Activated T-helper 2 cell treated with anti-CD3 and anti-CD28 coated beads, Interferon-gamma antibody, Interleukin-2, Interleukin-4, amounts not matched to agents 10 μg/mL and 5 μg/mL and 100 μg/mL, durations not matched to agents 14 hours and 24 hours and 36 hours (primary cell): ENCODE measurements at places on chromosomes 6 and 20. TPM values are rescaled to one million over a fixed set of nuclear protein-coding genes. Genes with fewer than 3 reads are reported as not detected.

The ID4 gene
- total RNA-seq, result not detected in 2 replicates

The AGER gene
- 18.5 and 20.9 TPM in 2 replicates for total RNA-seq

The RIPOR3 gene
- not detected in 2 replicates for total RNA-seq

The ADGRF1 gene
- total RNA-seq, result not detected in 2 replicates

DNA sequence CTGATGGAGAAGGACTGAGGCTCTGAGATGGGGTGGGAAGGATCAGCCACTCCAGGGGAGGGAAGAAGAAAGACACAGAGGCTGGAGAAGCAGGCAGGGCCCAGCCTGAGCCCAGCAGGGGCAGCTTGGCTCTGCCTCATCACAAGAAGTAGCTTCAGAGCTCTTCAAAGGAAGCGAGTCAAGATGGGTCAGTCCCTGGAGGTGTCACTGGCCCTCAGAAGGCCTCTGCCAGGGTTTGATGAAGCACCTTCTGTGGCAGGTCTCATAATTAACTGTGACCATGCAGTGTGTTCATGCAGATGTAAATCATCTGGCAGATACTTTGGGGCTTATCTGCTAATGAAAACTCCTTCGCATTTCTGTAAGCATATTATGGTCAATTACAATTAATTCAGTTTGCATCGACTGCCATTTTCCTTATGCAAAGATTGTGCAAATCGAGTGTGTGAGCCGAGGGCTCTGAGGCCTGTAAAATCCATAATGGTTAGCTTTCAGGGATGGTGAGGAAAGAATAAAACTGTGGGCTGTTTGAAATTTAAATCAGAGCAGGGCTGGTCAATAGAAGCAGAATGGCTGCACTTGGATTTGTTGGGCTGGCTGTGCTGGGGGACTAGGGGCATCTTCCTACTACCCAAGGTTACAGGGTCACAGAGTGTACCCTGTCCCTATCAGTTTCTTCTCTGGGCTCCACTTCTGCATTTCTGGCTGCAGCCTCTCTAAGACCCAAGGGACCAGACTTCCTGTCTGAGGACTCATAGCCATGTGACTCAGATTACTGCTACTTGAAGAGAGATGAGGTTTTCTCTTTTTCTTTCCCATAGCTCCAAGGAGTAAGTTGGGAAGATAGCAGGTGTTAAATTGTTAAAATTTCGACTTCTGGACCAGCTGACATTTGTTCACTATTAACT is 376.6 kb downstream of the DHX35 start:
- no peaks in the 10 kb centered on the region for H3K4me1 ChIP-seq
- no peaks in the 10 kb centered on the region for H3K27me3 ChIP-seq
- no peak for DNase-seq
- no peaks in the 10 kb centered on the region for H3K36me3 ChIP-seq
- H3K27ac ChIP-seq, result no peak overlapping the region

DNA sequence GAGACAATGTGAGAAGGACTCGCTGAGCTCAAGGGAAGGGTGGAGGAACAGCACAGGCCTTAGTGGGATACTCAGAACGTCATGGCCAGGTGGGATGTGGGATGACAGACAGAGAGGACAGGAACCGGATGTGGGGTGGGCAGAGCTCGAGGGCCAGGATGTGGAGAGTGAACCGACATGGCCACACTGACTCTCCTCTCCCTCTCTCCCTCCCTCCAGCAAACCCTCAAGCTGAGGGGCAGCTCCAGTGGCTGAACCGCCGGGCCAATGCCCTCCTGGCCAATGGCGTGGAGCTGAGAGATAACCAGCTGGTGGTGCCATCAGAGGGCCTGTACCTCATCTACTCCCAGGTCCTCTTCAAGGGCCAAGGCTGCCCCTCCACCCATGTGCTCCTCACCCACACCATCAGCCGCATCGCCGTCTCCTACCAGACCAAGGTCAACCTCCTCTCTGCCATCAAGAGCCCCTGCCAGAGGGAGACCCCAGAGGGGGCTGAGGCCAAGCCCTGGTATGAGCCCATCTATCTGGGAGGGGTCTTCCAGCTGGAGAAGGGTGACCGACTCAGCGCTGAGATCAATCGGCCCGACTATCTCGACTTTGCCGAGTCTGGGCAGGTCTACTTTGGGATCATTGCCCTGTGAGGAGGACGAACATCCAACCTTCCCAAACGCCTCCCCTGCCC is 1.7 kb downstream of the TNF start:
- peak; percentile 54 for DNase-seq
- peak overlapping the region; percentile 95 for H3K27ac ChIP-seq
- peaks cover 64% of the 10 kb centered on the region for H3K36me3 ChIP-seq
- peak overlapping the region; percentile 92 for H3K4me3 ChIP-seq
- H3K4me1 ChIP-seq, result peaks cover 75% of the 10 kb centered on the region

DNA sequence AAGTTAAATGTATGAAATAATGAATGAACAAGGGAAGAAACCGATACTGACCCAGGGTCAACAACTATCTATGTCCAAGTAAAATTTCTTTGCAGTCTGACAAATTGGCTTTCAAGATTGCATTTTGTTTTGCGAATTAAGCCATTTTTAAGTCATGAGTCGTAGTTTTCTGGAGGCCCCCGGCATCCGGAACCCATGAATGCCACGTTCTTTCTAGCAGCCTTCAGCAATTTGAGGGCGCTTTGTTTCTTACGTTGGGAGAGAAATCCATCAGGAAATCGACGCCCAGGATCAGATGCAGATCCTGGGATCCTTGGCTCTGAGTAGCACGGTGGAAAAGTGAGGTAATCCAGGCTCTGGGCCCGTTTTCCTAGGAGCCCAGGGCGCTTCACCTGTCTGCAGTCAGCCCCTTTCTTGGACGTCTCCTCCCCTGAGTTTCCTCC is 309 bp upstream of the ABRACL start:
- peaks cover 6% of the 10 kb centered on the region for H3K36me3 ChIP-seq
- DNase-seq, result no peak
- peak overlapping the region; percentile 89 for H3K27ac ChIP-seq
- H3K4me3 ChIP-seq, result peak overlapping the region; percentile 93

- no peak for DNase-seq
- no peaks in the 10 kb centered on the region for H3K36me3 ChIP-seq
- H3K27ac ChIP-seq, result no peak overlapping the region
- no peaks in the 10 kb centered on the region for H3K4me1 ChIP-seq
- H3K27me3 ChIP-seq, result no peaks in the 10 kb centered on the region
Observed at GRCh38 chr6:142002825-142003405, 129.8 kb upstream of the GJE1 start.

DNA sequence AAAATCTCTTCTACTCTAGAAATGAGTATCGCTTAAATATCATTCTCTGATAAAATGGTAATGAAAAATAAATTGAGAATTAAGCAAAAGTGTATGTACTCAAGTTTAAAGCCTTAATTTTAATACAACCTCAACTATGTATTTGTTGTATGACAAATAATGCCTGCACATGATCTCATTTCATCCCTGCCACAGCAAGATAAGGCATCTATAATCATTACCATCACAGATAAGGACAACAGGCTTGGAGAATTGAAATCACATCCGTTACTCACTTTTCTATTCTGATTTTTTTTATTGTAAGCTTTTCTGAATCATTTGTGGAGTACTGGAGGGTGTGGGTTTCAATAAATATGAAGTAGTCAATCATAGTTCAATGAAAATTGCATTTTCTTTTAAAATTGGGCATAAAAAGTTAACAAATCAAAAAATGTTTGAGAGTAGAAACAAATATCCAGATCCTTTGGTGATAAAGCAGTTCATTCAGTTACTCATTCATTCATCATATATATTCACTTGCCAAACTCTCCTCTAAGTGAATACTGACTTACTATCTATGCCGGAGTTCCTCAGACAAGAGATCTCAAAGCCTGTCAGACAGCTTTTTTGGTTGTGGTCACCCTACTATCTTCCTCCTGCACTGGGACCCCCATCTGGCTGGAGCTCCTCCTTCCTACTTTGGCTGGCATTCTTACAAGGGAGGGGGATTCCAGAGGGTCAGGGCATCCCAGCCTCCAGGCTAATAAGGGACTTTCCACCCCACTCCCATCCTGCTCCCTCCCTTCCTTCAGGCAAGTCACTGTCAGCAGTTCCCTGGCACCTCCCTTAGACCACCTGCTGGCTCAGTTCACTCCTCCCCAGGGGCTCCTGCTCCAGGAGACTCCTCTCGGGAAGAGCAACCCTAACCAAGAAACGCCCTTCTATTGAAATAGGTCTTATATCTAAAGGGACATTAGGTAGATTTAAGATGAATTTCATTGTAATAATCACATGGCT is 118.6 kb downstream of the OGFRL1 start:
- H3K36me3 ChIP-seq, result no peaks in the 10 kb centered on the region
- H3K27ac ChIP-seq, result no peak overlapping the region
- H3K4me3 ChIP-seq, result no peak overlapping the region
- H3K27me3 ChIP-seq, result peaks cover 18% of the 10 kb centered on the region
- DNase-seq, result no peak

GRCh38 chr6:170360476-170360875 is 53.9 kb downstream of the FAM120B start:
- H3K4me3 ChIP-seq, result no peak overlapping the region
- H3K27ac ChIP-seq, result no peak overlapping the region
- H3K36me3 ChIP-seq, result peaks cover 33% of the 10 kb centered on the region
- DNase-seq, result no peak
- peaks cover 1% of the 10 kb centered on the region for H3K4me1 ChIP-seq

DNA sequence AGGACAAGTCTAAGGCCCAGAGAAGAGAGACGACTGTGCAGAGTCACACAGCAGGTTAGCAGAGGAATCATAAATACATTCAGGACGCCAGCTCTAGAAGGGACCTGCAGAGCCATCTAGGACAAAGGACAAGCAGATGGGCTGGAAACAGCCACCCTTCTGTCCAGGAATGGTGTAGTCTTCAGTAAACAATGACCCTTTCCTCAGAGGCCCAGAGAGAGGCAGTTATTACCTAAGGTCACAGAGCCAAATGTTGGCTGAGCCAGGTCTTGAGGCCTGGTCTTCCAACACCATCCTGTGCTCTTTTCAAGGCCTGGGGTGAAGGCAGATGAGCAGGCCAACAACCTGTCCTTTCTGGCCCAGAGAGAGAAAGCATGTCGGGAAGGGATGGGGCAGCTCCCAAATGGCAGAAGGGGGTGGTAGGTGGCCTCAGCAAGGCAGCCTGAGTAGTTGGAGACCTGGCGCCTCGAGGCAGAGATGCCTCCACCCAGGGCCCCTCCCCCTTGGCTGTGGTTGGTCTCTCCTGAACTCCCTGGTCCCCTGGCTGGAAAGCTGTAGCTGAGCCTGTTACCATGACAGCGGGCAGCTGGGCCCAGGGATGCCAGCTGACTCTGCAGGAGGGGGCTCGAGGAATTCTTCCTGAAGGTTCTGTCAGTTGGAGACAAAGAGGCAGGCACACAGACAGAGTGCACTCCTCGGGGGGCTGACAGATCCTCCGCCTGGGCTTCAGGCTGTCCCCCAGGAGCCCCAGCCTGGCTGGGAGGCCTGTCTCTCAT is 24.8 kb downstream of the EPB41L1 start:
- H3K4me3 ChIP-seq, result no peak overlapping the region
- no peak for DNase-seq
- no peaks in the 10 kb centered on the region for H3K36me3 ChIP-seq
- H3K4me1 ChIP-seq, result peaks cover 2% of the 10 kb centered on the region

DNA sequence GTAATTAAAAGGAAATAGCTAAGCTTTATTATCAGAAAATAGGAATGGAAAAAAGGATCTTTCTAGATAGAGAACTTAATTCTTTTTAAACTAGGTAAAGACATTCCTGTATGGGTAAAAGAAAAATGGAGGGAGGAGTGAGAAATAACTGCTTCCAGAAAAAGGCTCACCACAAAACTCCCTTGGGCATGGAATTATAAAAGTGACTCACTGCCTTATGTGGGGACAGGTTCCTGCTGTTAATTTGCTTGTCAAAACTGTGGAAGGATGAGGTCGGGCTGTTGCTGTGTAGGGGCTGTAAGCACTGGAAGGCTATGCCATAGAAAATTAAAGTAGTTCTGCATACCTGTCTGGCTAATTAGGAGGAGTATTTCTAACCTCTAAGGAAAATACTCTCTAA is 158.7 kb downstream of the UBE3D start:
- no peak overlapping the region for H3K4me3 ChIP-seq
- no peak for DNase-seq
- H3K27me3 ChIP-seq, result no peaks in the 10 kb centered on the region
- H3K4me1 ChIP-seq, result no peaks in the 10 kb centered on the region
- H3K36me3 ChIP-seq, result no peaks in the 10 kb centered on the region
- no peak overlapping the region for H3K27ac ChIP-seq

- H3K27ac ChIP-seq, result peak overlapping the region; percentile 85
- DNase-seq, result no peak
- H3K27me3 ChIP-seq, result no peaks in the 10 kb centered on the region
- peaks cover 26% of the 10 kb centered on the region for H3K4me1 ChIP-seq
Observed at GRCh38 chr20:2955257-2955970, 82.1 kb downstream of the PTPRA start.

- DNase-seq, result no peak
- H3K27ac ChIP-seq, result no peak overlapping the region
- peaks cover 23% of the 10 kb centered on the region for H3K4me1 ChIP-seq
- H3K27me3 ChIP-seq, result no peaks in the 10 kb centered on the region
Observed at GRCh38 chr20:38060536-38060935, 27.0 kb downstream of the RPRD1B start.

DNA sequence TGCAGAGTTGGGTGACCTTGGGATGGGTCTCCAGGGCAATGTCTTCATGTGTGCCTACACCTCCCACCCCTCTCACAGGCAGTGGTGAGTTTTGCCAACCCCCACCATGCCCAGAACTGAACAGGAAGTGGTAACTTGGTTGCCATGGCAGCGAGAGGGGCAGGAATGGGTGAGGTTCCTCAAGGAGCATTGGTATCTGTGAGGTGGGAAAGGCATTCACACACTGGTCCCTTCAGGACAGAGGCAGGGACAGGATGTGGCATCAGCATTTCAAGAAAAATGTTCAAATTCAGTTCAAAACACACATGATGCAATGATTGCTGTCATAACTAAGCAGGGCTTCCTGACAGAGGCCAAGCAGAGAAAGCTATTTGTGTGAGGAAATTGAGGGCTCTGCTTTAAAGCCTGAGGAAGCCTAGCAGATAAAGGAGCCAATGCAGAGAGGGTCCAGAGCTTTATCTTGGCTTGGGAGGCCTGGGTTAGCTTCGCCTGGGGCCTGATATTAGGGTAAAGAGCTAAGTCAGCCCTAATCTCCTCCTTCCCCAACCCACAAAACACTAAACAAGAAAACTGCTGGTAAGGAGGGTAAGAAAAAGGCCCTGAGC is 551 bp downstream of the TREML2 start:
- peaks cover 48% of the 10 kb centered on the region for H3K4me1 ChIP-seq
- H3K27ac ChIP-seq, result peak overlapping the region; percentile 95
- H3K4me3 ChIP-seq, result peak overlapping the region; percentile 76
- DNase-seq, result peak; percentile 66
- H3K36me3 ChIP-seq, result peaks cover 29% of the 10 kb centered on the region

DNA sequence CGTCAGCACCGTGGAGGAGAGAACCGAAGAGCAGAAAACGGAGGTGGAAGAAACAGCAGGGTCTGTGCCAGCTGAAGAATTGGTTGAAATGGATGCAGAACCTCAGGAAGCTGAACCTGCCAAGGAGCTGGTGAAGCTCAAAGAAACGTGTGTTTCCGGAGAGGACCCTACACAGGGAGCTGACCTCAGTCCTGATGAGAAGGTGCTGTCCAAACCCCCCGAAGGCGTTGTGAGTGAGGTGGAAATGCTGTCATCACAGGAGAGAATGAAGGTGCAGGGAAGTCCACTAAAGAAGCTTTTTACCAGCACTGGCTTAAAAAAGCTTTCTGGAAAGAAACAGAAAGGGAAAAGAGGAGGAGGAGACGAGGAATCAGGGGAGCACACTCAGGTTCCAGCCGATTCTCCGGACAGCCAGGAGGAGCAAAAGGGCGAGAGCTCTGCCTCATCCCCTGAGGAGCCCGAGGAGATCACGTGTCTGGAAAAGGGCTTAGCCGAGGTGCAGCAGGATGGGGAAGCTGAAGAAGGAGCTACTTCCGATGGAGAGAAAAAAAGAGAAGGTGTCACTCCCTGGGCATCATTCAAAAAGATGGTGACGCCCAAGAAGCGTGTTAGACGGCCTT is 41.6 kb downstream of the ZBTB2 start:
- H3K4me1 ChIP-seq, result peaks cover 3% of the 10 kb centered on the region
- H3K27me3 ChIP-seq, result no peaks in the 10 kb centered on the region
- H3K4me3 ChIP-seq, result no peak overlapping the region
- no peak for DNase-seq
